GM04503 (cell line): ENCODE measurements at places on chromosomes 13 and 19.

DNA sequence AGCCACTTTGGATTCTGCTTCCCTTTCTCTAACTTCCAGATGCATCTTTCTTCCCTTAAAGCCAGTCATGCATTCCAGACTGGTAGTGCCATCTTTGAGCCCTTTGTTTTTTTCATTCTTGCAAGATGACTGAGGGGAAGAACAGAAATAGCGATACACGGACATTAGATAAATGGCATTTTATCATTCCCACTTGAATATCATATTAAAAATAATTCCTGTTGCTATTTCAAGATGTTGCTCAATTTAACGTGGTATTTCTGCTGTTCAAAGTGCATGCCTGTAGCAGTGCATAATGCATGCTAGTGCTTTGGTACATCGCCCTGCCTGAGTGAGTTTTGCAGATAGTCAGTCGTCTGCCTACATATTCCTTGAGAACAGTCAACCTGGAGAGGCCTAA, 140.6 kb upstream of the FRY start:
- DNase-seq, result no peak

- DNase-seq, result no peak
Measured at GRCh38 chr19:8041531-8041931, 11.0 kb upstream of the CCL25 start.

GRCh38 chr13:36913463-36913862, 6.6 kb downstream of the SMAD9 start:
- no peak for DNase-seq

GRCh38 chr13:112606109-112607001, 18.4 kb upstream of the TUBGCP3 start:
- DNase-seq, result no peak

- no peak for DNase-seq
Measured at GRCh38 chr19:38597075-38597474, 20.7 kb downstream of the MAP4K1 start.

- no peak for DNase-seq
Measured at GRCh38 chr19:40682431-40682964, 8.0 kb downstream of the NUMBL start.

DNA sequence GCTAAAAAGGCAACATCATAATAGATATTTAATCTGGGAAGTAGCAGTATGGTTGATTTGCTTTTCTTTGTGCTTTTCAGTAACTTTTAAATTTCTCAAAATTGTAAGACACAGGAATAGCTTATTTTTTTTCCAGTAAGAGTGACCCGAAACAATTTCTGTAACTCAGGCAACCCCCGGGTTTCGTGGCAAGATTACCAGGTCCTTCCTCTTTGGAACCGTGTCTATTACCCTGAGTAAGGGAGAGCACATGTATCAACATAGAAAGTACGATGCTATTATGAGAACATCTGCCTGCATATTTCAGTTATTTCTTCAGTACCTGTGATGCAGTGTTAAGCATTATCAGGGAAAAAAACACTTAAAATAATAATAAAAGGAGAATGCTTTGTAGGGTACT, 64.1 kb downstream of the DOCK9 start:
- no peak for DNase-seq
